ENCODE measurements at places on chromosomes 1 and 21.
A peak's percentile ranks its signal among the peaks of the same experiment; 100 is the strongest.

DNA sequence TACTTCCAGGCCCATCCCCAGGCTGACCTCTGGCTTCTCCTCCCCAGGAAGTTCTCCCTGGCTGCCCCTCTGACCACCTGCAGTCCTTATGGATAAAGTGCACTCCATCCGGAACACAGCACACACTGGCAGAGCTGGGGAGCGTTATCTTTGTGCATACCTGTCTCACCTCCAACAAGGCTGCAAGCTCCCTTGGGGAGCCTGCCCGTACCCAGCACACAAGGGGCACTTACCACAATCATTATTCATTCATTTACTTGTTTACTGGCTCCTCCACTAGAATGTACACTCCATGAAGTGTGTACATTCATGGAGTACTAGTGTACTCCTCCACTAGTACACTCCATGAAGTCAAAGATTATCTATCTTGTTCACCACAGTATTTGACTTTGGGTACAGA, 30.3 kb downstream of the GLIS1 start:
- no peak for DNase-seq

DNA sequence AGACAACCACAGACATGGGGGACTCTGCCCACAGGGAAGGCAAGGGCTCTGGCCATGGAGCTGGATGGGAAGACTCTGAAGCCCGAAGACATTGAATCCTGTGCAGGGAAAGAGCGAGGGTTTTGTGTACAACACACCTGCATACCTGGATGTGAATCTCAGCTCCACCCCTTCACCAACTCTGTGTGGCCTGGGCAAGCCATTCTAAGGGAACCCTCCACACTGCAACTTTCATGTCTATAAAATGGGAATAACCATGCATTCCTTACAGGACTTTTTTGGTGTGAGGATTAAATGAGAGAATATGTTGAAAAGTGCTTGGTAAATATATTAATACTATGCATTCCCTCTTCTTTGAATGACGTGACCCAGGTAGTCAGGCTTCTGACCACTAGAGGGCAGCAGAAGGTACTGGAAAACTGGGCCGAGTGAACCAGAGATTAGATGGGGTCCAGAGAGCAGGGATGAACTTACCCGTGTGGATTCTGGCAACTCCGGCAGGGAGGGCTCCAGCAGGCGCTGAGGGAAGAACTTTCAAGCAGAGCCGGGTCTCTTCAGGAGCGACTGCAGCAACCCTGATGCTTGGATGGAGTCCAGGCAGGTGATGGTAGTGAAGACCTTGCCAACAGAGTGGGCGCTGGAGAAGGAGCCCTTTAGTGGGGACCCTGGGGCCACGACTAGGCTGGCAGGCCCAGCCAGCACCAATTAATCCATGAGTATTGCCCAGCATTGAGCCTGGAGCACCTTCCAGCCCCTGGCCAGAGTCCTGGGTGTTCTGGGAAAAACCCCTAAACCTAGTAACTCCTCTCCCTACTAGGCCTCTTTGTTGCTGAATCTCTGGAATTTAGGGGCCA, 834 bp upstream of the ELF3 start:
- DNase-seq: peak; percentile 81

GRCh38 chr1:95098196-95098595, 19.0 kb upstream of the TLCD4 start:
- peak; percentile 23 for DNase-seq

- DNase-seq: peak; percentile 77
Measured at GRCh38 chr1:42962641-42963377, 4.1 kb upstream of the SLC2A1 start.
